ENCODE measurements at places on chromosomes 11 and 22.

DNA sequence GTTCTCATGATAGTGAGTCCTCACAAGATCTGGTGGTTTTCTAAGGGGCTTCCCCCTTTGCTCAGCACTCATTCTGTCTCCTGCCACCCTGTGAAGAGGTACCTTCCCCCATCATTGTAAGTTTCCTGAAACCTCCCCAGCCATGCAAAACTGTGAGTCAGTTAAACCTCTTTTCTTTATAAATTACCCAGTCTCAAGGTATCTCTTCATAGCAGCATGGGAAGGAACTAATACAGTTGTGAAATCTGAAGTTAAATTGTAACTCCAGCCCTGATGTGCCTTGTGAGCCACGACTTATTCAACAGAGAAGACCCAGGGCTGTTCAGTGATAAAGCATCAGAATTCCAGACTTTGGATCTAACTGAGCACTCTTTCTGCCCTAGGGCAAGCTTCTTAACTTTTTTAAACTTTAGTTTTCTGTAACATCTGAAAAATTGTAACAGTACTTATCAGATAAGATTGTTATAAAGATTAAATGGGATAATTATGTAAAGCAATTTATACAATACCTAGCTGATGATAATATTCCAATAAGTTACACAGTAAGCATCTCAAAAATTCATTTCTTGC is 220.0 kb downstream of the TRPC6 start:
- DNase-seq: no peak

DNA sequence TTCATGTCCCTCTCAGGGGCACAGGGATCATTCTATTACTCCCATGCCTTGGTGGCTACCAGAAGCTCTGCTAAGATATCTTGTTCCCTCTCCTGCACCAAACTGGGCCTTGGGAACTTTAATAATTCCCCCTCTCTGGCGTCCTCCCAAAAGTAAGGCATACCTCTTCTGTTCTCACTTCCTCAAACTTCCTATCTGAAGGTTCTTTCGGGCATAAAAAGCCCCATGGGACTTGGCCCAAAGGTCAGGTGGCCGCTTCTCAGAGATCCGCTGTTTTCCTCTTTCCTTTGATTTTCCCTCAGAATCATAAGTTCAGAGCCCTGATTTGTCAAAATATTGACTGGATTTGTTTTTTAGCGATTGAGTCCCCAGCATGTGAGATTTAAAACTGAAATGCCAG is 13.0 kb downstream of the POLD3 start:
- DNase-seq: no peak

DNA sequence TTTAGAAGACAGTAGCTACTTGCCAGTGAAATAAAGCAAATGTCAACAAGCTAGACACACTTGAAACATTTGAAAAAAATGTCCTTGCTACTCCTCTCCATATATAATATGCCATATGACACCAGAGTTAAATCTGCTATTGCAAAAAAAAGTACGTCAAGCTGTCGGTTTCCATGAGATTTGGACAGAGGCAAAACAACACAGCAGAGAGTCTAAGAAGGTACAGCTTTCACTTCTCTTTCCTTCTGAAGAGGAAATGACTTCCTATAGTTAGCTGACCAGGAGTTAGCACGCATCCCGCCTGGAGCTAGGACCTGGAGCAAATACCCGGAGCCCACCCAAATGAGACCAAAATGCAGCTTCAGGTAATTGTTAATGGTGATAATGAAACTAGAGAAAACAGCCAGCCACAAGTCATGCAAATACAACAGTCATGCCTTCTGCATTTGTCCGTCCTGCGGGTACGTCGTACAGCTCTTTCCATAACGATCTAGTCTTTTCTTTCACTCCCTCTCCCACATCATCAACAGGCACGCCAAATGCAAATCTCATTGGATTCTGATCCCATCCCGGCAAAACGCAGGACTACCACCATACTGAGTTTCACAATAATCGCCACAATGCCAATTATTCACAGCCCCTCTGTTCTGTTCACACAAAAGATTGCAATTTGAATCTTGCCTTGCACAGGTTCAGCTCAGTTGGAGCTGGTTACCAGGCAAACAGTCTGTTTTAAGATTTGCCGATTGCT is 395.0 kb upstream of the CCDC90B start:
- DNase-seq: no peak

GRCh38 chr11:60989093-60989650 is 17.7 kb downstream of the CD6 start:
- no peak for DNase-seq

GRCh38 chr11:16186680-16187079 is 169.7 kb downstream of the SOX6 start:
- DNase-seq: no peak

GRCh38 chr11:834371-835316 is 1.9 kb downstream of the CD151 start:
- DNase-seq: no peak

DNA sequence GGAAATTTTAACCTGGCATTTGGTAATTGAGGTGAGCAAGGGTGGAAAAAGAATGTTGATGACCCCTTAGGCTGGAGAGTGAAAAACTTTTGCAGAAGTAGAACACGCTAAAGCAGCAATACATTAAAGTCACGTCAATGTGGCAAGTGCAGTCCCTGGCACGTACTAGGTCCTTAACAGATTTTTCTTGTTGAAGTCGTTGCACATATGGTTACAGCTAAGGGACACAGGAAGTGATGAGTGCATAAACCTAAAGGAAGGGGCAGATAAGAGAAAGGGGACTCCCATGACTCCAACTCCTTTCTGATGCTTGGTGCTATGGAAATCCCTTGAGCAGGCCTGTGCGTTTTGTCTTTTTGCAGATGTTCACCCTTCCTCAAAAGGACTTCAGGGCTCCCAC is 1.2 kb downstream of the ACCS start:
- DNase-seq: peak; percentile 8

DNA sequence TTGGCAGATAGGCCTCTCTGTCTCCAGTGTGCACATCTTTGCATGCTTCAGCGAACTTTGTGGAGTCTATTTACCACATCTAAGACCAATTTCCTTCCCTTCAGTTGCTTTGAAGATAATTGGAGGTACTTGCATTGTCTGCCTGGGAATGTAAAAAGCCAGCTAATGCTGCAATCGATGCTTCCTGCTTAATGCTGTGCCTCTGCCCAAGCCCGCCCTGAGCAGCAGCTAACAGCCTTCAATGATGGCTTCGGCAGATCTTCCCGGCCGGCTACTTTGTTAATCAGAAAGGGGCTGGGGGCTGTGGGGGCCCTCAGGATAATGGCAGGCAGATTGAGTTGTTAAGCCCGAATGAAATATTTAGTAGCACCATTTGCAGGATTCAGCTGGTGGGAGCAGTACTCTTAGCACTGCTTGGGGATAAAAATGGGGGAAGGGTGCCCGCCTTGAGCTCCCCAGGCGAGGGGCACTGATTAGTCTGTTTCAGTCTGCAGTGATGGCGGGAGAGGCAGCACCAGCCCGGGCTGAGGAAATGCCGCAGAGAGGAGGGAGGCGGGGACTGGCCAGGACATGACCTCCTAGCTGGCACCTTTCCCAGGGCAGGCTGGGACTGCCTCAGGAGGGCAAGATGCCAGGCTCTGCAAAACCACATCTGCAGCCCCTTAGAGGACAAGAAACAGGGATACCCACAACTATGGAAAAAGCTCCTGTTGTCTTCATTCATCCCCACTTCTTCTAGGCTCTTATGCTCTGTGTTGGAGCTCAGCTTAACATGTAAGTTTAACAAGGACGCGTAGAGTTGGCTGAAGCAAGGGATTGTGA is 460.0 kb downstream of the BUD13 start:
- DNase-seq: no peak

GRCh38 chr11:72037554-72038311 is 39.0 kb downstream of the IL18BP start:
- DNase-seq: no peak

GRCh38 chr11:15038963-15039362 is 34.4 kb upstream of the CALCB start:
- DNase-seq: no peak

- DNase-seq: no peak
Observed at GRCh38 chr22:29212743-29213142, 7.0 kb downstream of the EMID1 start.

DNA sequence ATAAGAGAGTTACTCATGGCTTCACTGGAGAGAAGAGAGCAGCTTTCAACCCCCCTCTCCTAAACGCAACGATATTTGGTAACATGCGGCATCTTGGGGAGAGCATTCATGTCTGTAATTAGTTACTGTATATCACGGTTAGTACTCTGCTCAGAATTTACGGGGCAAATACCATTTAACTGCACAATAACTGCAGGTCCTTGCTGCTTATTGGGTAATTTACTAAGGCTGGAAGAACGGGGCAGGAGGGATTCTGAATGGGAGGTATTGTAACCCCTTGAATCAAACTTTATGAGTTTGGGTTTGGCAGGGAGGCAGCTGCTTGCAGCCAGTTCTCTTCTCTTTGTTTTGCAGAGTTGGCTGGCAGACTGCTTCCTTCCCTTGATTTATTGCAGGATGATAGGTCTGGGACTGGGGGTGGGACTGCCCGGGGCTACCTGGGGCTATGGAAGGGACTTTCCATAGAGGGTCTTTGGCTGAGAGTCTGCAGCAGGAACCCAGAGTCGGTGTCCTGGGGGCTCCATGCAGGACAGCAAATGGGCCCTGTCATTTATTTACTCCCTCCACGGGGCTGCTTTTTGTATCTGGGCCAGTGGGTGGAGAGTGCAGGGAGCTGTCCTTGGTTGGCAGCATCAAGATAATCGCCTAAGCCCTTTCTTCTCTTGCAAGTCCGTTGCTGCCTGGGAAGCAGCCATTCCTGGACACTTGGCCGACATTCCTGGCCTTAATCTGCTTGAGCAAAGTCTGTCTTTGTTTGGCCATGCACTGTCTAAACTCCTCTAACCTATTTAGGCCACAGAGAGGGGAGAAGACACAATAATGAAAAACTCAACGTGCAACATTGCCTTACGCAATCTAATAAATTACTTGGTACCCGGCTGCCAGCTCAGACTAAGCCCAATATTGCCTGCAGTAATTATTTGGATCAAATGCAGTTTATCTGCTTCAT is 188.9 kb downstream of the ST3GAL4 start:
- no peak for DNase-seq

- DNase-seq: no peak
Observed at GRCh38 chr11:117989351-117990102, 3.3 kb downstream of the IL10RA start.

DNA sequence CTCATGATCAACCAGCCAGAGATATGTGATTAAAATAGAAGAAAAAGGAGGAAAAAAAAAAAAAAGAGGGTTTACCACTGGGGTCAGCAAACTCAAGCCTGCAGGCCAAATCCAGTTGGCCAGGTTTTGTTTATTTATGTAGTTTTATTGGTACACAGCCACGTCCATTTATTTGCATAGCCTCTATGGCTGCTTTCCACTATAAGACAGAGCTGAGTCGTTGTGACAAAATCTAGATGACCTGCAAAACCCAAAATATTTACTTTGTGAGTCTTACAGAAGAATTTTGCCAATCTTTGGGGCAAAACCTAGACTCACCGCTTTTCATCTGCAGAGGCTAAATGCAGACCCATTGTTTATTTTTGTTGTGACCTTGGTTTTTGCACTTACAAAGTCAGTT is 87.1 kb downstream of the TENM4 start:
- no peak for DNase-seq

- DNase-seq: no peak
Observed at GRCh38 chr11:45073685-45074141, 72.7 kb upstream of the PRDM11 start.

- no peak for DNase-seq
Observed at GRCh38 chr11:126380909-126381308, 25.4 kb downstream of the ST3GAL4 start.

GRCh38 chr22:36764641-36765040 is 11.3 kb downstream of the IFT27 start:
- DNase-seq: no peak

GRCh38 chr11:104852811-104853210 is 45.4 kb downstream of the CASP12 start:
- no peak for DNase-seq

DNA sequence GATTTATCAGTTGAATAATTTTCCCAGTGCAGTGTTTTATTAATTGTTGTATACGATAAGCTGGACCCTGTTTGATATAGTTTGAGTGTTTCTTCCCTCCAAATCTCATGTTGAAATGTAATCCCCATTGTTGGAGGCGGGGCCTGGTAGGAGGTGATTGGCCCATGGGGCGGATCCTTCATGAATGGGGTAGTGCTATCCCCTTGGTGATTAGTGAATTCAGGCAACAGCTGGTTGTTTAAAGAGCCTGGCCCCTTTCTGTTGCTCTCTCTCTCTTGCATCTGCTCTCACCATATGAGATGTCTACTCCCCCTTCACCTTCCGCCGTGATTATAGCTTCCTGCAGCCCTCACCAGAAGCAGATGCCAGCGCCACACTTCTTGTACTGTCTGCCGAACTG is 1.5 kb downstream of the OR5A1 start:
- no peak for DNase-seq

- peak; percentile 44 for DNase-seq
Observed at GRCh38 chr11:59429924-59430516, 3.8 kb upstream of the OR5A2 start.

GRCh38 chr11:67440229-67441097 is 2.8 kb downstream of the CORO1B start:
- DNase-seq: no peak

DNA sequence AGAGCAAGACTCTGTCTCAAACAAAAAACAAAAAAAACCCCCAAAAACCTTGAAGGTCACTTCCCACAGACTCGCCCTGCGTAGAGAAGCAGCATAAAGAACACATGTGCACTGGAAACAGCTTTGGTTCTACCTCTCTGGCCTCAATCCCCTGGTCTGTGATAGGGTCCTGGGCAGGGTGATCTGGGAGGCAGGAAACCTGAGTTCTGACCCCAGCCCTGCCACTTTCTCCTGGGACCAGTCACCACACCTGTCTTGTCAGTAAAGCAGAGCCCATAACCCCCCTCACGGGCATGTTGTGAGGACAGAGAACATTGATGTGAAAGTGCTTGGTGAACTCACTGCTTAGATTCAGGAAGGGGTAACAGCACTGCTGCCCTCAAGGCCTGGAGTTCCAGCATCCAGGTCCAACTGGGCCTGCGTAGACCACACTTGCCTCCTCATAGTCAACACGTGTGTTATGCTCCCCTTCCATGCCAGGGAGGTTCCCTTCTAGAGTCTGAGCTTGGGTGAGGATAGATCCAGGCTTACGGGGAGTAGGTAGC is 11.4 kb downstream of the UCP2 start:
- DNase-seq: peak; percentile 41

DNA sequence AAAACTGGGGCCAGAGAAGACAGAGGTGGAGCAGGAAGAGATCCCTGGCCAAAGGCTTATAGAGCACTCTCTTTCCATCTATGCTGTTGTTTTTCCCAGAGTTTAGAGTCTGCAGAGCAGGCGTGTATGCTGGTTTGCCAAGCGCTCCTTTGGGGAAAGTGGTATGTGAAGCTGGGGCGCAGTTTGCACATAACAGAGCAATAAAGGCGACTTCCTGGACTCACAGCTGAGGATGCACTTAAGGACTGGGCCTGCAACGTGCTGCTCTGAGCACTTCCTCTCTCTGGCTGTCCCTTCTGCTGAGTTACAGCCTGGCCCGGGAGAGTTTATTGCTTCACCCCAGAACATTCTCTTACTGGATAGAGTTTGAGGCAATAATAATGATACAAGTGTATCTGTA is 41.7 kb downstream of the THAP12 start:
- no peak for DNase-seq

- no peak for DNase-seq
Observed at GRCh38 chr22:27801616-27802345, at the start of gene MN1. MN1 (minus strand) TSS chr22:27801756; CDS start chr22:27800543, 1,213 bp downstream.

- peak; percentile 72 for DNase-seq
Observed at GRCh38 chr22:22942511-22943329, 55.1 kb downstream of the IGLL5 start.

All from hematopoietic multipotent progenitor cell treated with erythropoietin and hydrocortisone succinate and interleukin-3 and kit ligand, for 15 days (in vitro differentiated cells).